Left colon (tissue), 2 donors: ENCODE measurements at places on chromosomes 2 and 18.
A peak's percentile ranks its signal among the peaks of the same experiment; 100 is the strongest.

DNA sequence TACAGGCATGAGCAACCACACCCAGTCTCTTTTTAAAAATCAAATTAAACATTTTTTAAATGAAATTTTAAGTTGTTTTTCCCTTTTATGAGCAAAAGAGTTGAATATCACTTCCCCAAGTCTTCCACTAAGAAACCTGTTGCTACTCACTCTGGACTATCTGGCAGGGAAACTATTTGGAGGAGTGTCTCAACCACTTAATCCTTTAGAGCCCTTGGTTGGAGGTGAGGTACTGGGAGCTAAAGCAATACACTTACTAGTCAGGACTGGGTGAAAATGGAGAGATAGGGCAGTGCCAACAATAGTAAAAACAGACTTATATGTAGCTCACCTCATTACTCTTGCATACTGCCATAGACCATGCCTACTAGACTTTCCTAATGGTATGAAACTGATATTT is 135.5 kb downstream of the RND3 start:
- no peak for DNase-seq

GRCh38 chr2:54531558-54531957 is 75.4 kb downstream of the SPTBN1 start:
- no peak for DNase-seq

DNA sequence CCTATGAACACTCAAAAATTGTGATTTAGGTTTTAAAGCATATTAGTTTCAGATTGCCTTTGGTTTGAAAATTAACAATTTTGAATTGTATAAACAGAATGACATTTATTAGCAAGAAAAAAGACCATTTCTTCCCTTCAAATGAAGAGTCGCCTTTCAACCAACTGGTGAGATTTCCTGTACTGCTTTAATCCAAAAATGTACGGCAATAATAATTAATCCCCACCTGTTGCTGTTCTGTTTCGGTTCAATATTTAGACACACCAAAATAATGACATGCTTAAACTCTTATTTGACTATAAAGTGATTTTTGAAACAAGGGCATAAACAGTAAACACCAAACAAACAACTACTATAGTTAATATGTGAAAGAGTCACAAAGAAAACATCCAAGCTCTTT is 39.6 kb downstream of the CHN1 start:
- no peak for DNase-seq

GRCh38 chr2:36886664-36887063 is 79.7 kb downstream of the STRN start:
- DNase-seq = no peak

- no peak for DNase-seq
These were observed 54.3 kb upstream of the RGPD4 start for GRCh38 chr2:107772353-107772752.

DNA sequence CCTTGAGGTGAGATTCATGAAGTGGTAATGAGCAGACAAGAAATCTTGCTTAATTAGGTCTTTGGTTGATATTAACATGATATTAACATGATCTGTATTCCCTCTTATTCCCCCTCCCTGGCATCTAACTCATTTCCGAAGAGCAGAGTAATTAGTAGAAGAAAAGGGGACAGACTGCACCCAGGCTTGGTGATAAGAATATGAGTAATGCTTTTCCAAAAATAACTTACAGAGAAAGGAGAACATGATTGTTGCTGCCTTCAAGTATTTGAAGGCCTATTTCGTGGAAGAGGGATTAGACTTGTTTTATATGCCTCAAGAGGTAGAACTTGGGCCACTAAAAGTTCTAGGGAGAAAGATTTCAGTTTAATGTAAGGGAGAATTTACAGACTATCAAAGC is 130.6 kb upstream of the ATP5MC3 start:
- DNase-seq = no peak

DNA sequence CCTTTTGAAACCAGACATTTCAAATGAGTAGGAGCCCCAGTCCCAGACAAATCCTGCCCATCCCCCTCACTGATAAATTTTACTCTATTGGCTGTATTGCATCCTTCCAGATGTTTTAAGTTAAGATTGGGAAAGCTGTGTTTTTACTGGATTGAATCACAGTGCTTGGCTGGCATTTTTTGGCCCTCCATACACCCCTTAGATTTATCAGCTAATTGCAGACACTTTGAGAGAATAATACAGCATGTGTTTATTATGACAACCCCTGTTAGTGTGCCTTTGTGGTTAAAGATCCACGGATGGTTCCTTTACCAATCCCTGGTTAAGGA is 74.9 kb downstream of the ANTXR1 start:
- no peak for DNase-seq

DNA sequence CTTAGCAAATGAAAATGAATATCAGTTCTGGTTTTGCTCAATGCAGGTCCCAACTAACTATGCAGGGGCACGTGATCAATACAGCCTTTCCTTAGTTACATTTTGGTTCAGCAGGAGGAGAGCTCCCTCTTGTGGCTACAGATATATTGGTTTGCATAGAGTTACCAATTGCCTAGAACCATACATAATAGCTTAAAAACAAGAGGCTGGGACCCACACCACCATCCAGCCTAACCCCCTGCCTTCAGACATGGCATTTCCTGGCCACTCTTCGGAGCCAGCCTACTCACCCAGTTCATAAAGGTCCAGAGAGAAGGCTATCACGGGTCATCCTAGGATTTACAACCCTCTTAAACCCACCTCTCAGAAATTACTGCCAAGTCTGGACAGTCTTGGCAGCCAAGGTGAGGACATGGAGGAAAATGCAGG is 10.5 kb downstream of the CCDC93 start:
- DNase-seq = no peak

- no peak for DNase-seq
These were observed 13.0 kb downstream of the TOGARAM2 start for GRCh38 chr2:28994074-28994473.

DNA sequence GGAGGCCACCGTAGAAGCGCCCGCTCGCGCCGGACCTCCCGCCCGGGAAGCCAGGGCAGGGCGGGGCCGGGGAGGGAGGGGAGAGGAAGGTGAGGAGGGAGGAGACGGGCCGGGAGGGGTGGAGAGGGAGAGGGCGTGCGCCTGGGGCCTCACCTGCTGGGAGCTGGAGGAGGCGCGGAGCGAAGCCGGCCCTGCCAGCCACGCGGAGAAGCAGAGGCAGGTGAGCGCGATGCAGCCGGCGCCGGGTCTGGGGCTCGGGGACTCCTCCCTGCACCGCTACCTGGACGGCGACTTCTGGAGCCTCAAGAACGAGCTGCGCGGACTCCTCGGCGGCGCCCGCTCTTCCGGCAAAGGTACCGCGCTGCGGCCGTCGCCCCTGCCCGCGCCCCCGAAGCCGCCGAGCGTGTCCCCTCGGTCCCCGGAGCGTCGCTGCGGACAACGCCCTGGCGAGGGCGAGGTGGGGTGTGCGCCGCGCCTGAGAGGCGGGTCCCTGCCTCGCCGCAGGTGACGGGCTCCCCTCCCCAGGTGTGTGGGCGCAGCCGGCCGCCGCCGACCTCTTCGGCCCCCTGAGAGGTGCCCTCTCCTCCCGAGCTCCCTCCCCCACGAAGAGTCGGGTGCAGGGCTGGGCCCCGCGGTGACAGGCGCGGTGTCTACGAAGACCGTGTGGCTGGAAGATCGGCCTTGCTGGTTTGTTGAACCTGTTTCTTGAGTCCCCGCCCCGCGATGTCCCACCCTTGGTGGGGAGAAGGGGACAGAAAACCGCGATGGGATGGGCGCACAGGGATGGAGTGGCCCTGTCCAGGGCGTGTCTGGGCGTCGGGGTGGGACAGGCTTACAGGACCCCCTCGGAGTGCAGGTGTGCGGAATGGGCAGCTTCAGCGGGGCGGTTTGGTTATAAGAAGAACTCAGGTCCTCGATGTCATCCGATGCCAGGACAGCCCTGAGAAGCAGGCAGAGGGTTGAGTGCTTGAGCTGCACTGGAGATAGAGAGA is at the start of gene ACOXL:
Gene ACOXL (plus strand): TSS at position 152 of the 992 bp plus-strand sequence. CDS start 35,817 bp downstream, outside the sequence.
- peak; percentile 78 for DNase-seq

GRCh38 chr2:111986116-111986900 is 68.8 kb upstream of the TMEM87B start:
- no peak for DNase-seq

GRCh38 chr2:236627193-236627592 is 57.6 kb downstream of the ACKR3 start:
- DNase-seq = no peak

DNA sequence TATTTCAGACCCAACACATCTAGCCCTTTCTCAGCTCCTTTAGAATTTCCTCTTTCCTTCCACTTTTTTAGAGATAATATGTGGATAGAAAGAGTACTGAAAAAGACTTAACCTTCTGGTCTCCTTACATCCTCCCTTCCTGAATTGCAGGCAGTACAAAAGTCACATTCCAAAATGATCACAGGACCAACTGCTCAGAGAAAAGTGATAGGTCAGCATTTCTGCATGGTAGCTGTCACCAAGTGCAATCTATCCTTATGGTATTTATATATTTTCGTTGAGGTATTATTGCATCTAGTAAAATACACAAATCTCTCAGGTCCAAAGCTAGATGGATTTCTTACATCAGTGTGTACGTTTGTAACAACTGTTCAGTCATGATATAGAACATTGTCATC is 427.5 kb downstream of the LPIN1 start:
- no peak for DNase-seq

DNA sequence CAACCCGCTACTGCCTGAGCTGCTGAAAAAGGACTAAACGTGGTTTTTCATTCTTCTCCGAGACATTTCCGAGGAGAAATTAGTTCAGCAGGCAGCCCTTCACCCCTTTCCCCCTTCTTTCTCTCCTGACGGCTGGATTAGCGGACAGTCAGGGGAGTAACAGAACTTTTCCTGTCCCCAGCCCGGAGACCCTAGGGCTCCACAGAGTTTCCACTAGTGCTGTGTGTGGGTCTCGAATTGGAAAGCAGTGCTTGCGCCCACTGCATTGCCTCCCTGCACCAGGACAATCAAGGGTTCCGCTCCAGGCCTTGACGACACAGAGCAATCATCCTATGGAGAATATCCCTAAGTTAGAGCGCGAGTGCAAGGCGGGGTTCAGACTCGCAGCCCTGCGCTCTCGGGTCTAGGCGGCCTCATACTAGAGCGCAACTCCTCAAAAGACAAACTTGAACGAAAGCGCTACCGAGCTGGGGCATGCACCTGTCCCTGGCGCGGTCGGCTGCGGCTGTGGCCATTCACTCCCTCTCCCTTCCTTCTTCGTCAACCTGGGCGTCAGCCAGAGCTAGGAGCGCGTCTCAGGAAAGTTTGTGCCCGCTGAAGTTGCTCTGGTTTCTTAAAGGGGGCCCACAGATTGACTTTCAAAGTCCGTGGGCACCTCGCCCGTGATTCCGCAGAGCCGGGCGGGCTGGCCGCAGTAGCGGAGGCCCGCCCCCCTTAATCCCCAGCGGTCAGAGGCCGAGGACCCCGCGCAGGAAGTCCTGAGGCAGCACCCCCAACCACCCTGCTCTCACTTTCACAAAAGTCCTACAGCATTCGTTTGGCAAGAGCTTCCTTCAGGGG is 801 bp downstream of the OSR1 start:
- peak; percentile 45 for DNase-seq

DNA sequence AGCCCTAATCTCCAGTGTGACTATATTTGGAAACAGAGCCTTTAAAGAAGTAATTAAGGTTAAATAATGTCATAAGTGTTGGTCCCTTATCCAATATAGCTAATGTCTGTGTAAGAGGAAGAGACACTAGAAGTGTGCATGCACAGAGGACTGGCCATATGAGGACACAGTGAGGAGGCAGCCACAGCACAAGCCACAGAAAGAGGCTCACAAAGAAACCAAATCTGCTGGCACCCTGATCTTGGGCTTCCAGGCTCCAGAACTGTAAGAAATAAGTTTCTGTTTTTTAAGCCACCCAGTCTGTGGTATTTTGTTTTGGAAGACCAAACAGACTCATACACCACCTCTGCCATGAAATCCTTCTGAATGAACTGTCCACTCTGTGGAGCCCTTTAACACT is 186.4 kb upstream of the SLC39A10 start:
- DNase-seq = no peak

DNA sequence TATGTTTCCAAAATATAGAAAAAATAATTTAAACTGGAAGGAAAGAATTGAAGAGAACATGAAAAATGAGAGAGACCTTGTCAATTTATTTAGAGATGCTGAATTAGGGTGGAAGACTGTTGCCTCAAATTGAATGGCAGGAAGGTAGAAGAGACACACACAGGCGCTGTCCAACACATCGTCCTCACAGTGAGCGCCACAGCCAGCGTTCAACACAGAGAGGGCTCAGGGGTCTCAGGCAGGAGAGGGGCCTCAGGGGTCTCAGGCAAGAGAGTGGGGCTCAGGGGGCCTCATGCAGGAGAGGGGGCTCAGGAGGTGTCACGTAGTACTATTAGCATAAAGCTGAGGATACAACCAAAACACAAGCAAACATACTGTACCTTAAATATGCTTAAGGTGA is 65.7 kb downstream of the TMEM18 start:
- DNase-seq = no peak

- no peak for DNase-seq
These were observed 512.9 kb downstream of the LRRTM4 start for GRCh38 chr2:77009307-77009706.

DNA sequence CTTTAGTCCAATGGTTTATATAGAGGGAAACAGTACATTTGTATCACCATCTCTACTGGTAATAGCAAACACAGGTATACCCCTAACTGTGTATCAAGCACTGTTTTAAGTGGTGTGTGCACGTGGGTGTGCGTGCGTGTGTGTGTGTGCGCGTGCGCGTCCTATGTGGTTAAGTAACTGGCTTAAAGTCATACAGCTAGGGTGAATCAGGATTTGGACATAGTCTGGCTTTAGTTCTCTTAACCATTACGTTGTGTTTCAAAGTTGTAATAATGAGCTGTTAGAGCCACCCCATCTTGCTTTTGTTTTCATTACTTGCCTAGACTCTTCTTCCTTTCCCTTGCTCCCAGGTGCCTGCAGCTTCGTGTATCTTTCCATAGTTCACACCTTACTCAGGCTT is 2.1 kb downstream of the HADHB start:
- no peak for DNase-seq

DNA sequence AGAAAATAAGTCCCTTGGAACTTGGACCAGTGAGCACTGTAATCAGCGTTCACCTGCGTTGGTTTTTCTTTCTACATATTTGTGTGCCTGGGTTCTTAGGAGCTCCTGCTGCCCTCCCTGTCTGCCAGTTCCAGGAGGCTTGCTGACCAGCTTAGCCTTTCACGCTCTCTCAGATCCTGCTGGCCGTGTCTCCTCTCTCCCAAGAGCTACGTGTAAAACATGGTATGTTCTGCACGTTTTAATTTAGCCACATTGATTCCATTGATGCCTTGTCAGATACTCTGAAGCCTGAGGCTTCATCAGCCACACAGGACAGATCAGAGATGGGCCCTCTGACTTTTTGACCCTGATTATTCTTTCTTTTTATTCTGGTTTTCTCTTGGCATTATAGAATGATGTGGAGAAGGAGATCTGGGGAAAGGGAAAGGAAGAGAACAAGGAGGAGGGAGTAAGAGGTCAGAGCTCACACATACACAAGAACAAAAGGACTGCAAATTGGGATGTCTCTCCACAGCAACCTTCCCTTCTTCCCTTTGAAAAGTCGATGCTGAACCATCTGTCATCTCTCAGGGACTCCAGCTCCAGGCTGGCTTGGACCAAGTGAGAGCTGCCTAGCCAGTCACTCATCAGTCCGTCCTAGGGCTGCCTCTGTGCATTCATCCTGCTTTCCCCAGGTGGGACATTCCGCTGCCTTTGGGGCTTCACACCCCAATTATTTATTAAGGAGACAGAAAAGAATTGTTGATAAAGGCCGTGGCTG is 152.8 kb downstream of the PIK3C3 start:
- DNase-seq = no peak

- peak; percentile 15 for DNase-seq
These were observed 79.4 kb downstream of the KCTD1 start for GRCh38 chr18:26468931-26469340.
